Fibroblast of upper back skin (primary cell): ENCODE measurements at places on chromosomes 16 and 17.

DNA sequence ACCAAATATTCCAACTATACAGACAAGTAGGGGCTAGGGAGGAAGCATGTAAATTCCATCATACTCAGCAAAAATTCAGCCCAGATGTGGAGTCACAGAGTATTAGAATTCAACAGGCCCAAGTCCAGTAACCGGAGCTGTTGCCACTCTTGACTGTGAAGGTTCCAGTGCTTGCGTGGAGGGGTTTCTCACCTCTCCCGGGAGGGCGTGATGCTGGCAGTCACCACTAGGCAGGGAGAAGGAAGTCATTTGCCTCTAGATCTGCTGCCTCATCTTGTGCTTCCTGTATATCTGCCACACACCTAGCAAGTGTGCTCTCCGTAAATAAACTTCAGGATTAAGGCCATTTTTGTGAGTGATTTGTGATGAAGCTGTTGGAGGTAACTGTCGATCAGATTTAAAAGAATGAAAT lies 1.0 kb upstream of the CKLF start:
- peak; percentile 44 for DNase-seq

GRCh38 chr17:80565343-80566053 lies 20.9 kb downstream of the RPTOR start:
- no peak for DNase-seq

- DNase-seq: no peak
These were observed 11.1 kb downstream of the COG1 start for GRCh38 chr17:73203788-73204479.

GRCh38 chr16:83717814-83718213 lies 90.0 kb upstream of the HSBP1 start:
- DNase-seq: peak; percentile 81

DNA sequence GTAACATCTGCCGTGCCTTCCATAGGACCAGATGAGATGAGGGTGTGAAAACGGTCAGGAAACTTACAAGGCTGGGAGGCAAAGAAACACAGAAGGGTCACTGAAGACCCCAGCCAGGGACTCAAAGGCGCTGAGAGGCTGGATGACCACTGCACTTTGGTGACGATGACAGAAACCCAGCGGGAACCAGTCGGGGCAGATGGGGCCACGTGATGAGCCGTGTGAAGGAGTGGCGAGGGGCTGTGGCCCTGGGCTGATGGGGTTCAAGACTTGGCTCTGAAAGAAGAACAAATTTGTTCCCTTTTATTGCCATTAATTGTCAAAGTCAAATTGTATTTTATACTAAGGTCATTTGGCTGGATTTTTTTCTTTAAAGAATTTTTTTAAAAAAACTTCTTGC lies 28.6 kb upstream of the ATP2C2 start:
- DNase-seq: no peak

DNA sequence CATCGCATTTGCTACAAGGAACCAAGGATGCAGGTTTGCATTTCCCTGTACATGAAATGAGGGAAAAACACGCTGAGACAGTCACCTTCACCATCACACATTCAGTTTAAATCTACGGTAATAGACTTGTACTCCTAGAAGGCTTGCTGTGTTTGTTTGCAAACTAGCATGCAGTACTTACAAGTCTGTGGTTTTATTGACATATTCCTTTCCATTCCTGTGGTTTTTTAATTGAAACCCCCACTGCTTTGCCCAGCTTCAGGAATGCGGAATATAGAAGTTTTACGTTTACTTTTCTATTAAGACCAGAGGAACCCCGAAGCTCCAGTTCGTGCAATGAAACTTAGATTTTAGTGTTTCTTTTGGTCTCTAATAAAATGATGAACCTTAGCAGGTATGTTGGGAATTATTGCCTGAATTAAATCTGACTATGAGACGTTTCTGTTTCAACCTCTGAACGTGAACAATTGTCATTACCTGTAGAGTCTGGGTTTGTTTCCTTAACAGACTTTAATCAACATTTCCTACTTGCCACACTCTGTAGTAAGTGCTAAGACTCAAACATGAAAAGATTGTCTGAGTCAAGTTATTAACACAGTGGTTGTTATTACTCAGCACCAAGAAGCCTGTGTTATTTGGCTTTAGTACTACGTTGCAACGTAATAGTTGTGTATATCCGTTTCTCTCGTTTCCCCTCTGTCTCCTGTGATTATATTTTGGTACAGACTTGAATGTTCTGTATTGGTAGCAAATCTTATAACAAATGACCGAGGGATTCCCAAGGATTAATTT lies 793.3 kb upstream of the GOT2 start:
- peak; percentile 91 for DNase-seq

DNA sequence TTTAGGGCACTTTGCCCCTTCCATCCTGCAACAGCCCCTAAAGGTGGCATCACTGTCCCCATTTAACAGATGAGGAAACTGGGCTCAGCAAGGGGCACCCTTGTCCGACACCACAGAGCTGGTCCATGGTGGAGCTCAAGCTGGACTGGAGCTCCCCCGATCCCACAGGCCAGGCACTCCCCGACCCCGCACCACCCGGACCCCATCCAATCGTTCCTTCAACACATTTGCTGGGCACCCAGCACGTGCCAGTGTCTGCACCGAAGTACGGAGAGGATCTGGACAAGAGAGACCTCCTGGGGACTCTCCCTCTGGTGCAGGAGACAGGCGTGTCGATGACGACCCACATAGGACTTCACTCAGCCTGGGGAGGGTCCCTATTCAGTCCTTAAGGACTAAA lies 13.4 kb downstream of the EMC6 start:
- DNase-seq: no peak

- DNase-seq: no peak
These were observed 492.2 kb downstream of the KCNJ2 start for GRCh38 chr17:70661342-70662222.

DNA sequence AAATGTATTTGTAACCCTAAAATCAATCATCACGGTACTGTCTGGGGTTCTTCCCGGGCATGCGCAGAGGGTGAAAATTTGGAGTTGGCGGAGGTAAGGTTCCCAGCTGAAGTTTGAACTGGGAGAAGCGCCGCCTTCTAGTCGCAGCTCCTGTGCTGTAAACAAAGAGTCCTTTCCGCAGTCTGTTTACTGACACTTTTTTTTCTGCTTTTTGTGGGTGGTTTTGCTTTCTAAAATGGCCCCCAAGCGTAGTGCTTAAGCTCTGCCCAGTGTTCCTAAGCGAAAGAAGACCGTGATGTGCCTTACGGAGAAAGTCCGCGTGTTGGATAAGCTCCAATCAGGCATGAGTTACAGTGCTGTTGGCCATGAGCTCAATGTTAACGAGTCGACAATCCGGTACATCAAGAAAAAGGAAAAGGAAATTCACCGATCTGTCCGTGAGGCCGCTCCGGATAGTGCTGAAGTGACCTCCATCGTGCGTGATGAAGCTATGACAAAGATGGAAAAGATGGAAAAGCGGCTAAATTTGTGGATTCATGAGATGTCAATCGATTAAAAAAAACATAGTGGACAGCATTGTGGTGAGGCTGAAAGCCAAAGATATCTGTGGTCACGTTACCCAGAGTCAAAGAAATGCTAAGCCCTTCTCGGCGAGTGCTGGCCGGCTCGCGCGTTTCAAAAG lies 570 bp upstream of the CFDP1 start:
- peak; percentile 93 for DNase-seq

- no peak for DNase-seq
These were observed 68.2 kb downstream of the DYNLRB2 start for GRCh38 chr16:80608946-80609345.

DNA sequence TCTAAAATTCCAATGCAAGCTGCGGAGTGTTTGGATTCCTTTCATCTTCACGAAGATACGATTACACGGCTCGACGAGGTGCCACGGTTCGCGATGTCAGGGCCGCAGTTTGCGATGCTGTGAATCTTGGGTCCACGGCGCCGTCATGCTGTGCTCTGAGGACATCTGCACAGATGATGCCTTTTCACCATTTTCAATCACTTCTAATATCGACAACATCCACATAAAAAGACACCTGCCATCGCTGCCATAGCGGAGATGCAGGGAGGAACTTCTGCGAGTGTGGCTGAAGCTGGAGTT lies 6.8 kb upstream of the APRT start:
- DNase-seq: no peak

- DNase-seq: no peak
These were observed 327.0 kb downstream of the FOXL1 start for GRCh38 chr16:86905302-86905701.

GRCh38 chr17:15742921-15743320 lies 10.8 kb downstream of the TBC1D26 start:
- DNase-seq: no peak

DNA sequence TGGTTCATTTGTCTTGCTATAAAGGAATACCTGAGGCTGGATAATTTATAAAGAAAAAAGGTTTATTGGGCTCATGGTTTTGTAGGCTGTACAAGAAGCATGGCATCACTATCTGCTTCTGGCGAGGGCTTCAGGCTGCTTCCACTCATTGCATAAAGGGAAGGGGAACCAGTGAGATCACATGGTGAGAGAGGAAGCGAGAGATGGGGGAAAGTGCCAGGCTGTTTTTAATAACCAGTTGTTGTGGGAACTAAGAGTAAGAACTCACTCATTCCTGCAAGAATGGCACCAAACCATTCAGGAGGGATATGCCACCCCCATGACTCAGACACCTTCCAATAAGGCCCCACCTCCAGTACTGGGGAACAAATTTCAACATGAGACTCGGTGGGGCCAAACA lies 24.3 kb downstream of the SPECC1 start:
- DNase-seq: no peak

DNA sequence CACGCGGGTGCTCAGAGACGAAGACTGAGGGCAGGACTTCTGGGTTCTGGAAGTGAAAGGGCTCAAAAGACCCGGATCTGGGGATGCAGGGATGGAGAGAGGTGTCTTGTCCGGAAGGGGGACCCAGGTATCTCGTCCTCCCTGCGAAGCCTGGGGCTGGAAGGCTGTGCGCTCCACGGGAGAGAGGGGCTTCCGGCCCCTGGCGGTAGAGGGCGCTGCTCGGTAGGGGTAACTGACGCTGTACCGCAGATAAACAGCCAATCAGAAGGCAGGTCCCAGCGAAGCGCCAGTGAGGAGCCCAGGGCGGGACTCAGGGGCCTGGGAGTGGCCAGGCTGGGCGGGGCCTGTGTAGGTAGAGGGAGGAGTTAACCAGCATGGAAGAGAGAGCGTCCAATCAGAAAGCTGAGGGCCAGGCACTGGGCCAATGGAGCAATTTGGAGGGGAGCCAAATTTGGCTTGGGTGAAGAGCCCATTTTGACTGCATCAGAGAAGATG lies 804 bp downstream of the TGFB1I1 start:
- DNase-seq: peak; percentile 95

DNA sequence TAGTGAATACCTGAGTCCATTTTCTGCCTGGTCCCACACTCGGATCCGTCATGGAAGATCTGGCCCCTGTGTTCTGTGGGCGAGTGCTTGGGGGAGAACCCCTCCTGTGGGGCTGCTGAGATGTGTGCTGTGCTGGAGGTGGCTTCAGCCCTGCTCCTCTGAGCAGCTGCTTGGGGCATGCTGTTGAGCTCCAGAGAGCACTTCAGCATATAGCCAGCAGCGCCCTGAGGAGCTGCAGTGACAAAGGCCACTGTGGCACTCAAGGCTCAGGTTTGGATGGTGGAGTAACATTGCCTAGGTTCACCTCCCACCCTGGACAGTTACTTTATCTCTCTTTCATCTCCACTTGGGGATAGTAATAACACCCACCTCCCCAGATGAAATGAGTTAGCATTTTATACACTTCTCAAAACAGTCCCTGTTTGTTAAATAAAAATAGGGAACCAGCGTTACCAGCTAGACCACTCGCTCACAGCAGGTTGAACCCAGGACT lies 75.3 kb downstream of the KSR1 start:
- no peak for DNase-seq

- no peak for DNase-seq
These were observed 138.3 kb downstream of the CHD9NB start for GRCh38 chr16:52914428-52914827.

DNA sequence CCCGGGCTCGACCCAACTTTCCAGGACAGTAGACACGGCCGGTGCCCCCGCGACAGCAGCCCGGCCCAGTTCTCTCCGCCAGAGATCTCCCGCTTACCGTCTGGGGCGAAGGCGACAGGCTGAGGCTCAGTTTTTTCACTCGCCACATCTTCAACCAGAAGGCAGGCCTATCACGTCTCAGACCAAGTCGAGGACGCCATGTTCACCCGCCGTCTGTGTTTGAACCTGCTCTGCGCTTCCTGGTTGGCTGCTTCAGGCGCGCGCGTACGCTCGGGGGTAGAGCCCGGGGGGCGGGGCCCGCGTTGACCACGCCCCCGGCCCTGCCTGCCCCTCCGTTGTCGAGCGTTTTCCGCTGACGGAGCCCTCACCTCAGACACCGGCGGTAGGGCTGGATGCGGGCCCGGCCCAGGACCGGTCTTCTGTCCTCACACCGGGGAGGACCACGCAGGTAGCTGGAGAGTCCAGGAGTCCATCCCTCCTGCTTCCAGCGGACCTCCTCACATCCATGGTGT lies at the start of gene SPAG5:
TSS of gene SPAG5 (minus strand) at position 227 of the 512 bp plus-strand sequence. CDS start at position 148, 79 bp downstream.
- peak; percentile 89 for DNase-seq
